Aorta (tissue), 5 donors: ENCODE measurements at places on chromosomes 13 and 19. TPM values are rescaled to one million over a fixed set of nuclear protein-coding genes. Genes with fewer than 3 reads are reported as not detected.
A peak's percentile ranks its signal among the peaks of the same experiment; 100 is the strongest.

Gene TRAPPC6A
- total RNA-seq: 9.5 TPM

- no peaks in the 10 kb centered on the region for H3K27me3 ChIP-seq
- no peak overlapping the region for H3K27ac ChIP-seq
- H3K4me1 ChIP-seq: no peaks in the 10 kb centered on the region
- DNase-seq: no peak
Observed at GRCh38 chr19:18317961-18318800, 4.7 kb downstream of the LSM4 start.

Gene ERICH4
- not detected for total RNA-seq

- no peak overlapping the region for H3K27ac ChIP-seq
- H3K4me3 ChIP-seq: no peak overlapping the region
- H3K36me3 ChIP-seq: no peaks in the 10 kb centered on the region
- H3K4me1 ChIP-seq: no peaks in the 10 kb centered on the region
- no peak for DNase-seq
- no peaks in the 10 kb centered on the region for H3K27me3 ChIP-seq
Observed at GRCh38 chr19:9871626-9872338, 36.7 kb downstream of the PIN1 start.

DNA sequence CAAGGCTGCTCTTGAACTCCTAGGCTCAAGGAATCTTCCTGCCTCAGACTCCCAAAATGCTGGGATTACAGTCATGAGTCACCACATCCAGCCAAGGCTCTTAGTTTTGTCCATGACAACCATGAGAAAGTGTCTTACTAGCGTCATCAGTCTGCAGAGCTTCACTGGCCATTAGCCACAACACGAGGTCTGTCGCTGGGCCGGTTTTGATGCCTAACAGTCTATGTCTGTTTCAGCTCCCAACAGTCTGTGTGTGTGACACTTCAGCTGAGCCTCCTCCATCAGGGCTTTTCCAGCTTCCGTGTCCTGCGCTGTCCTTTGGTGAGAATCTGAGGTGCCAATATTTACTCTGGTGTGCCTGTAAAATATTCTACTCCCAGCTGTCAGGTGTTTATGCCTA is 47.6 kb downstream of the CEP89 start:
- H3K4me3 ChIP-seq: no peak overlapping the region
- H3K4me1 ChIP-seq: no peaks in the 10 kb centered on the region
- DNase-seq: no peak
- H3K27ac ChIP-seq: no peak overlapping the region
- H3K36me3 ChIP-seq: peaks cover 6% of the 10 kb centered on the region
- no peaks in the 10 kb centered on the region for H3K27me3 ChIP-seq

GRCh38 chr13:21040120-21040826 is 21.1 kb downstream of the LATS2 start:
- no peaks in the 10 kb centered on the region for H3K36me3 ChIP-seq
- no peaks in the 10 kb centered on the region for H3K27me3 ChIP-seq
- no peaks in the 10 kb centered on the region for H3K4me1 ChIP-seq
- no peak for DNase-seq

DNA sequence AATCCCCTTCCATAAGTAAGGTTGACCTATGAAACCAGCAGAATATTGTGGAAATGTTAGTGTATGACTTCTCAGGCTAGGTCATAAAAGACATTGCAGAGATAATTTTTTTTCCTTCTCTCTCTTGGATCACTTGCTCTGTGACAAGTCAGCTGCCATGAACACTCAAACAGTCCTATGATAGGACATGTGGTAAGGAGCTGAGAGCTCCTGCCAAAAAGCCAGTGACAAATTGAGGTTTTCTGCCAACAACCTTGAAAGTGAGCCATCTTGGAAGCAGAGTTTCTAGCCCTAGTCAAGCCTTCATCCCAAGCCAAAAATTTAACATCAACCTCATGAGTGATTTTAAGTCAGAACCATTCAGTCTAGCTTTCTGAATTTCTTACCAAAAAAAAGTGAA is 270.9 kb upstream of the NBEA start:
- no peak overlapping the region for H3K4me3 ChIP-seq
- no peak for DNase-seq
- H3K27ac ChIP-seq: no peak overlapping the region
- no peaks in the 10 kb centered on the region for H3K27me3 ChIP-seq

GRCh38 chr19:8004723-8005513 is 523 bp downstream of the ELAVL1 start:
- H3K4me3 ChIP-seq: peak overlapping the region; percentile 99
- no peaks in the 10 kb centered on the region for H3K27me3 ChIP-seq
- H3K27ac ChIP-seq: peak overlapping the region; percentile 52
- H3K4me1 ChIP-seq: no peaks in the 10 kb centered on the region
- no peak for DNase-seq
- no peaks in the 10 kb centered on the region for H3K36me3 ChIP-seq

Gene CYP4F2
- total RNA-seq: not detected

DNA sequence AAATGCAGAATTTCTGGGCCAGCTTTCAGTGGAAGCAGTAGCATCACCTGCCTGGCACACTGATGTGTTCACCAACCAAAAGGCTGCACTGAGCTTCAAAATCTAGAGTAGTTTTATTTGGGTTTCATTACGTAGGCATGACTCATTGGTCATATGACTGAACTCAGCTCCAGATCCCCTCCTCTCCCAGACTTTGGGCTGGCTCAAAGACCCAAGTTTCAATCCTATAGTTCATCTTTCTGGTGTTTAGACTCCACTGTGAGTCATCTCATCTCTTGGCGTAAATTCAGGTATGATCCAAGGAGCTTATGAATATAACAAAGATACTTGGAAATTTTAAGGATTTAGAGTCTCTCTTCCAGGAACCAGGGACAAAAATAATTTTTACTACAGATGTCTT is 17.7 kb downstream of the ZMYM5 start:
- H3K4me1 ChIP-seq: peaks cover 1% of the 10 kb centered on the region
- no peaks in the 10 kb centered on the region for H3K36me3 ChIP-seq
- H3K27ac ChIP-seq: no peak overlapping the region

Gene CDX2
- not detected for total RNA-seq

DNA sequence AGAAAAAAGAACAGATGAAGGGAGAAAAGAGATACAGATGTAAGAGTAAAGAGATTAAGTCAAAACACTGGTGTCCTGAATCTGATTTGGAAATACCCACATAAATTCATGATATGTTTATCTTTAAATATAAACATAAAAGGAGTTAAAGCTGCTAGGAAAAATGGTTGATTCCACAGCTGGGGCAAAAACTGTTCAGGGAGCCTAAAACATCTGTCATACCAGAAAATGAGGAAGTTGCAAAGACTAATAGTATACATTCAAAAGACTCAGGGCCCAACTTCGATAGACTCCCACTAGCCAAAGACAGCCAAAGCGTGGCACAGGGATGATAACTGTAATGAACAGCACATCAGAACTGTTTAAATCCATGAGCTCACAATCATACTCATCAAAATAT is 62.0 kb downstream of the ABCC4 start:
- DNase-seq: no peak
- H3K27ac ChIP-seq: no peak overlapping the region
- H3K36me3 ChIP-seq: no peaks in the 10 kb centered on the region
- no peaks in the 10 kb centered on the region for H3K4me1 ChIP-seq
- H3K4me3 ChIP-seq: no peak overlapping the region

- H3K27ac ChIP-seq: no peak overlapping the region
- H3K4me1 ChIP-seq: no peaks in the 10 kb centered on the region
- no peaks in the 10 kb centered on the region for H3K36me3 ChIP-seq
- DNase-seq: no peak
- peaks cover 1% of the 10 kb centered on the region for H3K27me3 ChIP-seq
- H3K4me3 ChIP-seq: no peak overlapping the region
Observed at GRCh38 chr13:50401049-50401505, 385.8 kb downstream of the KCNRG start.

Gene NRTN
- total RNA-seq: not detected

Gene ZNF160
- total RNA-seq: 32.5 TPM

DNA sequence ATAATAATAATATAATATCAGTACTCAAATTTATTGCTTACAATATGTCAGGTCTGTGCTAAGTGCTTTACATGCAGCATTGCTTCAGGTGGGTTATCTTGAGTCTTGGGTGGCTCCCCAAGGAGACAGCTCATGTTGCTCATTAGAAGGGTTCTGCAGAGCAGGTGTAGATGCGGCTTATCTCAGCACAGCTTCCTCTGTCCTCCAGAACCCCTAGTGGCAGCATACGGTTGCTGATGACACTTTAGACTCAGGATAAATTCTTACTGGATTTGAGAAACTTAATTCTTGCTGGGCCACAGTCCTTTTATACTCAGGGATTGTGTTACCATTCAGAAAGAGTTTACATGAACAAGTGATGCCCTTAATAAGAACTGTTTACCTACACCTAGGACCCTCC is 8.9 kb downstream of the COG3 start:
- H3K27ac ChIP-seq: no peak overlapping the region
- no peaks in the 10 kb centered on the region for H3K4me1 ChIP-seq
- no peak overlapping the region for H3K4me3 ChIP-seq
- H3K27me3 ChIP-seq: no peaks in the 10 kb centered on the region
- H3K36me3 ChIP-seq: peaks cover 2% of the 10 kb centered on the region

DNA sequence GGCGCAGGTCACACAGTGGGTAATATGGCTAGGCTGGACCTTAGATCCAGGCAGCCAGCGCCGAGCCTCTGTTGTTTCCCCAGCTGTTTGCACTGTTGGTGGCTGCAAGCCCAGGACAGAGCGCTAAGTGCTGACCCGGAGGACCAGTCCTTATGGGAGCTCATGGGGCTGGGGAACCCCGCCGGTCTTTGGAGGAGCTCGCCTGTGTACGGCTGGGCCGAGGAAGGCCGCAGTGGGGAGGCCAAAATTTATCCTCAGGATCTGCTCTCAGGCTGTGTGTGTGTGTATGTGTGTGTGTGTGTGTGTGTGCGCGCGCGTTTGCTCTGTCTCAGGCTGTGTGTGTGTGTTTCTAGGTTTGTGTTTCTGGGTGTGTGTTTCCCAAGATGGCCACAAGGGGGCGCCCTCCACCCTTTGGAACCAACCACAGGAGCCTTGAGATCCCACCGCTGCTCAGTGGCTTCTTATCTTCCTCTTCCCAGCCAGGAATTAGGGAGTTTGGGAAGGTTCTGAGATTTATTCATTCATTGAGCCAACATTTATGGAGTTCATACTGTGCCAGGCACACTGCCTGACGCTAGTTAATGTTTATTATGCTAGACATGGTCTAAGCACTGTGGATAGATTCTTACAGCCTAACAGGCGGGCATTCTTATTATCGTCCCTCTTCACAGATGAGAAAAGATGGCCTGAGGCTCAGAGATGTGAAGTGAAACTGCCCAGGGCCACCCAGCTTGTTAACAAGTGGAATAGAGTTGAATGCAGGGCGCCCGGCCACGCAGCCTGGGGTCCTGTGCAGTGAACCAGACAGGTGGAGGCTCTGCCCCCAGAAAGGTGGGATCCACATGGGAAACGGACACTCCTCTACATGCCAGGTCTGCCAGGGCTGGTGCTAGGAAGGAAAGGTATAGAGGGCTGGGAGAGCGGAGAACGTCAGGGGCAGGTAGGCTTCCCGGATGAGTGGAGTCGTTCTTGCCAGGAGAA is 13.0 kb downstream of the PGLYRP1 start:
- H3K4me1 ChIP-seq: no peaks in the 10 kb centered on the region
- H3K27me3 ChIP-seq: no peaks in the 10 kb centered on the region
- H3K36me3 ChIP-seq: no peaks in the 10 kb centered on the region
- H3K4me3 ChIP-seq: no peak overlapping the region

DNA sequence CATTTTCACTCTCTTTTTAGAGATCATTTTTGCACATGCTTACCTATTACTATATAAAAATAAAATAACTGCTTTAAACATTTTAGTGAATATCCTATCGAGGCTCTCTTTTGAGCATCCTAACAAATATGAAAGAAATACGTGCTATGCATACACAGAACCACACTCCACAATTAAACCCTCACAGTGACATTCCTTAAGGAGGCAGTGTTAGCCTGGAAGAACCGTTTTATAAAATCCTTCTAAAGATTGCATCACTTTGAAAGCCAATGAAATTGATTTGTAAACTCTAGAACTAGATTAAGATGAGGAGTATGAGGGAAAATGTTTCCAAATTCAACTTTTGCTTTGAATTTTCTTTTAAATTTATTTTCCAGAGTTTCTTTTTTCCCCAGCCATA is 11.1 kb upstream of the ENOX1 start:
- H3K4me1 ChIP-seq: no peaks in the 10 kb centered on the region
- H3K4me3 ChIP-seq: no peak overlapping the region
- no peak for DNase-seq

DNA sequence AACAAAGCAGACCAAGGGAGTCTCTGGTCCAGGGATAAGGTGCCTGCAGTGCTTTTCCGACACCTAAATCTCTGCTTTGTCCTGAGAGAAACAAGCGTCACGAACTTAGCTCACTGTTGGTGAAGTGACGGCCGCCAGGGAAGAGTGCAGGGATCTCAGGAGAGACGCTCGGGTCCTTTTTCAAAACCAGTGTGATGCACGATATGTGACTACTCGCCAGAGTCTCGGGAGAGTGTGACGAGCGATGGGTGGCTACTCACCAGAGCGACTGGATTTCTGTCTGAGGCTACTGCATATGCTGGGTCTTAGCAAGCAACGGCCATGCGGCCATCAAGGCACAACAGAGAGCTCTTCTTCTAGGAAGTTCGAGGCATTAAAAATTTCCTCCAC is 16.5 kb upstream of the CFAP97D2 start:
- H3K36me3 ChIP-seq: no peaks in the 10 kb centered on the region
- no peaks in the 10 kb centered on the region for H3K4me1 ChIP-seq
- no peaks in the 10 kb centered on the region for H3K27me3 ChIP-seq
- no peak for DNase-seq
- H3K27ac ChIP-seq: no peak overlapping the region
- no peak overlapping the region for H3K4me3 ChIP-seq

DNA sequence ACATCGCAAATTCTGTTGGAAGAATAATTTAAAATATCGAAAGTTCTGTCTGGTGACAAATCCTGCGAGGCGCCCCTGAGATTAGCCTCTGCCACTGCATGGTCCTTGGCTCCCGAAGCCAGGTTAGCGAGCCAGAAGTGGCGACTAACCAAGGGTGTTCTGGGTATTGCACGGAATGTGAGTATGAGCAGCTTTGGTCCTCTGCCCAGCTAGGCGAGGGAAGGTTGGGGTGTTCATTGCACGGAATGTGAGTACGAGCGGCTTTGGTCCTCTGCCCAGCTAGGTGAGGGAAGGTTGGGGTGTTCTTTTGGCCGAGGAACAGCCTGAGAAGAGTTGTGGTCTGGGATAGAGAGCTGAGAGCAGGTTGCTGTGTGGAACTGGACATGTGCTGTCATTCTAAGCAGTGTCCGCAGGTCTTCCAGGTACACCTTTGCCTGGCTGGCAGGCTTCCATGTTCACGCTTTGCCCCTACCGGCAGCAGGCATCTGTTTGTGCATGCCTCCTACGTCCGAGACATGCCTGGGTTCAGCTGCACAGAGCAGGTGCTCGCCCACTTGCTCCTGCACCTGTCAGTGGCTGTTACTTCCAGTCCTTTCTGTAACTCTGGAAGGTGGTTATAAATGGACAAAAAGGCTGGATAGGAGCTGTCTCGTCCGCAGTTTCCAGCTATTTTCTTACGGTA is 18.3 kb upstream of the TEX29 start:
- no peak overlapping the region for H3K4me3 ChIP-seq
- H3K4me1 ChIP-seq: no peaks in the 10 kb centered on the region
- H3K27ac ChIP-seq: no peak overlapping the region
- peaks cover 11% of the 10 kb centered on the region for H3K36me3 ChIP-seq
- no peak for DNase-seq

Gene TGFBR3L
- total RNA-seq: 0.84 TPM
